ENCODE measurements at places on chromosomes 5 and 9. TPM values are rescaled to one million over a fixed set of nuclear protein-coding genes. Genes with fewer than 3 reads are reported as not detected.
A peak's percentile ranks its signal among the peaks of the same experiment; 100 is the strongest.

- DNase-seq, result no peak
These were observed 29.0 kb downstream of the FBXL7 start for GRCh38 chr5:15529013-15529412.

- DNase-seq, result no peak
These were observed 3.0 kb upstream of the ARRDC3 start for GRCh38 chr5:91386120-91386519.

DNA sequence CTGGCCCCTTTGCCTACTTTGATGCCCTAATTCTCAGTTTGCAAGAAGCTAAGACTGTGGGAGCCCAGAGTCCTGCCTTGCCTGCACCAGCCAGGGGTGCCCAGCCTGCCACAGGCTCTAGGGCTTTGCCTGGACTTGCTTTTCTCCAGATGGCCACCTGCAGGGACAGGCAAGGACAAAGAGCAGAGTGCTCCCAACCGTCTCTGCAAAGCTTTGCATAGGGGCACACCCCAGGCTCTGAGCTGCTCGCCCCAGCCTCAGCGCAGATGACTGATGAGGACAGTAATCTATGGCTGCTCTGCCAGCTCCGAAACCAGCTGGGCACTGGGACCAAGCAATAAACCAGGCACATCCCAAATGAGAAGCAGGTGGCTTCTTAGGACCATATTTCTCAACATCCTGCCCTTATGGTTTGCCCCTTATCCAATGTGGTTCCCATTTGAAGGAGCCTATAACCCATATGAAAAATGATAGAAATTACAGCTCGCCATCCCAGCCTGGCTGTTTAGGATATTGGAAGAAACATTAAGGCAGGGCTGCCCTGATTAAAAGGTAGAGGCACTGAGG, 25.4 kb upstream of the TCF7 start:
- no peak for DNase-seq

GRCh38 chr9:23492126-23493002, 333.7 kb downstream of the ELAVL2 start:
- DNase-seq, result no peak

DNA sequence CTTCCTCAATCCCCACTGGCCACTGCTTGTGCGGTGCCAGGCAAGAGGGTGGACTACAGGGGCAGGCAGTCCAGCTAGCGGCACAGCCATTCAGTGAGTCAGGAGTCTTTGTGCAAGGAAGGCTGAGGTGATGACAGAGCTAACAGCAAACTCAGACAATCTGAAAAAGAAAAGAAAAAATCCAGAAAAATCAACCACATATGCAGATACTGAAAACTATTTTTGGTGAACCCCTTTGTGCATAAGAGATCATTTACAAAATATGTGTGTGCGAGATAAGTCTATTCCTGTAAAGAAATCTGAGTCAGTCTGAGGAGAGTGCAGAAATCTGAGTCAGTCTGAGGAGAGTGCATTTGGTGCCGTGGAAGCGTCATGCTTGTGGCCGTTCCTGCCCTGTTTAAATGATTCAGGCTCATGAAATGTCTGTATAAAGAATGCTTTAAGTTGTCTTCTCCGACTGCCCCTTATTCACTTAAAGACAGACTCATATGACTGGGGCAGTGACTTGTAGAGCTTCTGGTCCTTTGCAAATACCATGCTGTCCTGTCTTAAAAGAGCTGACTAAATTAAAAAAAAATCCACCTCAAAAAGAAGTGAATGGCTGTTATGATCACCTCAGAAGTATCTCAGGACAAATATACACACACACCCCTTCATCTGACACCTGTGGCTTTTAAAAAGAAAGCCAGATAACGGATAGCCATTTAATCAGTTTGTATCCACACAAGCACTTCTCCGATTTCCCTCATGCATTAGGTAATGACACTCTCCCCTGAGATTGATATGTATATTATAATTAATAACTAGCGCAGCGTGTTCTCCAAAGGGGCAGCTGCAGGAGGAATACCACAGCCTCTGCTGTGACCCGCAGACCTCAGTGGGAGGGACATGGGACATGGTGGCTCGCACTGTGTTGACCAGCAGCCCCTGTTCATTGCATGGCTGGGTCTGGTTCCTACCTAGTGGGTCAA, 47.3 kb downstream of the TRIO start:
- DNase-seq, result no peak

DNA sequence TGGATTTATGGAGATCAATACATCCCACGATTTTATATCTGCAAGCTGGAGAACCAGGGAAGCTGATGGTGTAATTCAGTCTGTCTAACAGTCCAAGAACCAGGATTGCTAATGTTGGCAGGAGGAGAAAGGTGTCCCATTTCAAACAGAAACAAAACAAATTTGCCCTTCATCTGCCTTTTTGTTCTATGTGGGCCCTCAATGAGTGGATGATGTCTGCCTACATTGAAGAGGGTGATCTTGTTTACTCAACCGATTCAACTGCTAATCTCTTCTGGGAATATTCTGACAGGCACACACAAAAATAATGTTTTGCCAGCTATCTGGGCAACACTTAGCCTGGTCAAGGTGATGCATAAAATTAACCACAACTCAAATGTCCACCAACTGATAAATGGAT, 65.1 kb upstream of the IL33 start:
- DNase-seq, result no peak

DNA sequence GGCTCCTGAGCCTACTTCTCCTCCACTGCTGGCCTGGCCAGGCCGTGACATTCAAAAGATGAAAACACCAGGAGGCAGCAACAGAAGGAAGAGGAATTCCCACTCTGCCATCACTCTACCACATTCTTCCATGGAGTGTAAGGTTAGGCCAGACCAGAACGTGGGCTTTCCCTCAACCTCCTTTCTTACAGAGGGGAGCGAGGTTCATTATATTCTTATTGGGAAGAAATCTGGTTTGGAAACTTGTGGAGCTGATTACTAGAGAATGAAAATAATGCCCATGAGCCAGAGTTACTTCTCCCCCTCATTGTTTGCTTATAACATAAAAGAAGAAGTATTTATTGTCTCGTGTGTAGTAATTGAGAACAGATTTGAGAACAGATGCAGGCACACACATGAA, 136.3 kb upstream of the BASP1 start:
- no peak for DNase-seq

DNA sequence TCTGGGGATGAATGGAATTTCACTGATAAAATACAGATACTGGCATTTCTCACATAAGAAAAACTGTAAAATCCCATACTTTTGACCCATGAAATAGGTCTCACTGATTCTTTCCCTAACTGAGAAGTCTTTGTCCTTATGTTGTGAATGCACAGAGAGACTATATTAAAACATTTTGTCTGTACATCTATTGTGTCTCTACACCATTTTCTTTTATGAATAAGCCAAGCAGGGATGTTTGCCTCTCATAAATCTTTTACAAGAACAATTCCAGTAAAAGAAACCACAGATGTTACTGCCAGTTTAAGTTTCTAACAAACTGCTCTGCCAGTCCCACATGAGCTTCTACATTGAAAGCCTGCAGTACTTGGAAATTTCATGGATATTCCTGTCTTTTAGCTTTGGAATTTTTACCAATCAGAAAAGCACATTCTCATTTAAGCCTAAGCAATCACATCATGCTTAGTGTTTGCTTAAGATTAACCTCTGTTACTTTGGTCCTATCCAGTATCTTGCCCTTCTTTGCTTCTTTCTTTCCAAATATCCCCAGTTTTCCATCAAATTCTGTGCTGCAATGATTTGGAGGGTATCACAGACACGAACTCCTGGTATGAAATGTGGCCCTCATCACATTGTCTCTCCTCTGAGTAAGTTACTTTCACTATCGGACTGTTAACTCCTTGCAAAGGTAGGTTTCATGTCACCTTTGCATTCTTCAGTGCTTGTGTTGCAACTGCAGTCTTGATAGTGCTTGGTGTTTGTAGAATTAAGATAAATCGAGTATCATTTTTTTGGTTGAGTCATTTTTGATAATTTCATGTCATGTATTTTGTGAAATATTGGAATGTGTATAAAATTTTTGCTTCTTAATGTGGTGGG, 415.1 kb upstream of the ADAMTSL1 start:
- DNase-seq, result no peak

DNA sequence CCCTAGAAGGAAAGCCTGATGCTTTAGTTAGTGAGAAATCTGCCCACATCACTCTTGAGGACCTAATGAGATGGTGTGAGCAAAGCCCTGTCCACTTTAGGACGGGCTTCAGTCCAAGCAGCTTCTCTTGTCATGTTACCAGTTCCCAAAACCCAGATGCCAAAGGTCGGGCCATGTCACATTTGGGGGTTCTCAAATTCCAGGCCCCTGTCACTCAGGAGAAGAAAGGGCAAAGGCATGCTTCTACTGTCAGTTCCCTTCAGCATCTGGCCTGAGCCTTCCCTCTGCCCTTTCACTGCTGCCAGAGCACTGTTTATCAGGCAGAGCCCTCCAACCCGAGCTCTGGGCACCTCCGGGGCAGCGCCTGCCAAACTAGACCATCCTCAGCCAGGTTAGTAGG, 556.0 kb downstream of the BNC2 start:
- DNase-seq, result no peak

GRCh38 chr9:70852711-70853240, 268.6 kb downstream of the TRPM3 start:
- DNase-seq, result no peak

- no peak for DNase-seq
These were observed 70.9 kb upstream of the SPOCK1 start for GRCh38 chr5:137570070-137570469.

DNA sequence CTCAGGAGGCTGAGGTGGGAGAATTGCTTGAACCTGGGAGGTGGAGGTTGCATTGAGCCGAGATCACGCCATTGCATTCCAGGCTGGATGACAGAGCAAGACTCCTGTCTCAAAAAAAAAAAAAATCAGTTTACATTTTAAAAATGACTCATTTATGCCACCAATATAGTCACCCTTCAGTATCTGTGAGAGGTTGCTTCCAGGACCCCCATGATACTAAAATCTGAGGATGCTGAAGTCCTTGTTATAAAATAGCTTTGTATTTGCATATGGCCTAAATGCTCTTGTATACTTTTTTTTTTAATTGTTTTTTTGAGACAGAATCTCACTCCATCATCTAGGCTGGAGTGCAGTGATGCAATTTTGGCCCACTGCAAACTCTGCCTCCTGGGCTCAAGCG, 5.8 kb downstream of the OCLN start:
- DNase-seq, result no peak

DNA sequence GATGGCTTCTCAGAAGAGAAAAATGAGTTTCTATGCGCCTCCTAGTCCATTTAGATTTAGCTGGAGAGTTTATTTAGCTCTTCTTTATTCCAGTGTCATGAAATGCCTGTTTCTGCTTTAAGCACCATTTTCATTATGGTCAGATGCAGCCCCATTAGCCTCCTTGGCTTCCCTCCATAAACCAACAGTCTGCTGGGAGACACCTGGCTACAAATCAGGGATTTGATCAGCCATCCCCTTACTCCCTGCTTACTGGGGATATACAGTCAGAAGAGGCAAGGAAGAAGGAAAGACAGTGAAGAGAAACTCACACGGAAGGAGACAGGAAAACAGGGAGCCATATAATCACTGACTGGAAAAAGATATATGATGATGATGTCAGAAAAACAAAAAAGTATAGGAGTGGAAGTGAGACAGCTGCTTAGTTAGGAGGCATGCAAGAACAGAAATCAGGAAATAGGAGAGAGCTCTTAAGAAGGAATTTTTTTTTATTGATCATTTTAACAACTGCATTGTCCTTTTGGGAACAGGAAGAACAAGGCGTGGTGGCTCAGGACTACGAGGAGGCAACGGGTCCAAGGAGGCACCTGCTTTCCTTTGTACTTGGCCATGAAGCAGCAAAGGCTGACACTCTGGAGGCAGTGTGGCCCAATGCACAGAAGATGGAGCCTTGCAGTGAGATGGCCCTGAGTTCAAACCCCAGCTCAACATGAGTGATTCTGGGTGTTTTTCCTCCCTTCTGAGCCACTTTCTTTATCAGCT, 56.1 kb downstream of the MED27 start:
- no peak for DNase-seq

- DNase-seq, result no peak
These were observed 30.6 kb downstream of the CLINT1 start for GRCh38 chr5:157828105-157828943.

GRCh38 chr9:68619072-68619471, 78.4 kb upstream of the TMEM252 start:
- no peak for DNase-seq

DNA sequence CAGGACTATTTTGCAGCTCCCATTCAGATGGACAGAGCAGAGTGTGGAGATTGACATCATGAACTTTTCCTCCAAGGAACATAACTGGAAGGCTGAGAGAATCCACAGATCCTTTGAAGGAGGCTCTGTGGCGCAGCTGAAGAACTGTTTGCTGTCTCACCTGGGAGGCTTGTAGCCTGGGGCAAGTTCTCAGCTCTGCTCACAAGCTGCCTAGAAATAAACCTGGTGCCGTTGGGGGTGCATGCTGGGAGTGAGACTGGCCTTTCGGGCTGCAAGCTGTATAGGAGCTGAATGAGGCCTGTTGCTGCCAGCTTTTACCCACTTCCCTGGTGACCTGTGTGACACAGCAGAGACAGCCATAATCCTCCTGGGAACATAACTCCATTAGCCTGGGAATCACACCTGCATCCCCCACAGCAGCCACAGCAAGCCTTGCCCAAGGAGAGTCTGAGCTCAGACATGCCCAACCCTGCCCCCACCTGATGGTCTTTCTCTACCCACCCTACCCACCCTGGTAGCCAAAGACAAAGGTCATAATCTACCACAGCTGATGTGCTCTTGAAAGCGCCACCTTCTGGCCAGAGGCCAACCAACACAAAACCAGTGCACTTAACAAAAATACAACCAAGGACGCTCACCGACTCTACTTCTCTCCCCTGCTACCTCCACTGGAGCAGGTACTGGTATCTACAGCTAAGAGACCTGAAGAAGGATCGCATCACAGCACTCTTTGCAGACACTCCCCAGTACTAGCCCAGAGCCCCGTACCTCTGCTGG, 205.1 kb upstream of the MRPS30 start:
- DNase-seq, result no peak

- no peak for DNase-seq
These were observed 5.7 kb upstream of the TICAM2 start for GRCh38 chr5:115607935-115608334.

- DNase-seq, result peak; percentile 37
These were observed 16.7 kb downstream of the ABO start for GRCh38 chr9:133258061-133259015.

DRD1 gene
- not detected for total RNA-seq

PPP1R26 gene
- total RNA-seq, result 18.7 TPM

ACTBL2 gene
- not detected for total RNA-seq

RNF183 gene
- total RNA-seq, result not detected

CDK5RAP2 gene
- 50.4 TPM for total RNA-seq

GKAP1 gene
- 17.0 TPM for total RNA-seq

PCDHGB1 gene
- 4.3 TPM for total RNA-seq

CKMT2 gene
- 908 TPM for total RNA-seq

SPINK1 gene
- not detected for total RNA-seq

Measured in right cardiac atrium (tissue), 5 donors.